ENCODE measurements at places on chromosomes 2 and 18. TPM values are rescaled to one million over a fixed set of nuclear protein-coding genes. Genes with fewer than 3 reads are reported as not detected.

The CD8A gene
- 0.29 TPM for total RNA-seq

The MAB21L4 gene
- total RNA-seq = not detected

The LRP2 gene
- total RNA-seq = under 0.01 TPM

The TTR gene
- total RNA-seq = 0.22 TPM

The NPAS2 gene
- total RNA-seq = 119 TPM

The CXCR1 gene
- total RNA-seq = not detected

The GRHL1 gene
- total RNA-seq = 0.79 TPM
